ENCODE measurements at places on chromosomes 2 and 18. TPM values are rescaled to one million over a fixed set of nuclear protein-coding genes. Genes with fewer than 3 reads are reported as not detected.

- DNase-seq: no peak
- no peaks in the 10 kb centered on the region for H3K4me1 ChIP-seq
- H3K27me3 ChIP-seq: no peaks in the 10 kb centered on the region
- no peak overlapping the region for H3K4me3 ChIP-seq
- H3K36me3 ChIP-seq: no peaks in the 10 kb centered on the region
Observed at GRCh38 chr2:62102402-62102920, 93.5 kb upstream of the B3GNT2 start.

The SPC25 gene
- 0.62 TPM for total RNA-seq

The PARD3B gene
- 12.7 TPM for total RNA-seq

The ING5 gene
- 40.6 TPM for total RNA-seq

GRCh38 chr2:170660409-170660808, 54.7 kb upstream of the SP5 start:
- no peak overlapping the region for H3K27ac ChIP-seq
- no peaks in the 10 kb centered on the region for H3K4me1 ChIP-seq
- no peak for DNase-seq
- H3K36me3 ChIP-seq: no peaks in the 10 kb centered on the region
- no peaks in the 10 kb centered on the region for H3K27me3 ChIP-seq
- no peak overlapping the region for H3K4me3 ChIP-seq

- H3K27me3 ChIP-seq: peaks cover 3% of the 10 kb centered on the region
- no peak overlapping the region for H3K4me3 ChIP-seq
- DNase-seq: no peak
- no peaks in the 10 kb centered on the region for H3K36me3 ChIP-seq
- H3K4me1 ChIP-seq: peaks cover 4% of the 10 kb centered on the region
Observed at GRCh38 chr2:191051825-191052778, 38.1 kb upstream of the STAT1 start.

The ASB18 gene
- 0.13 TPM for total RNA-seq

The RTP5 gene
- total RNA-seq: not detected

DNA sequence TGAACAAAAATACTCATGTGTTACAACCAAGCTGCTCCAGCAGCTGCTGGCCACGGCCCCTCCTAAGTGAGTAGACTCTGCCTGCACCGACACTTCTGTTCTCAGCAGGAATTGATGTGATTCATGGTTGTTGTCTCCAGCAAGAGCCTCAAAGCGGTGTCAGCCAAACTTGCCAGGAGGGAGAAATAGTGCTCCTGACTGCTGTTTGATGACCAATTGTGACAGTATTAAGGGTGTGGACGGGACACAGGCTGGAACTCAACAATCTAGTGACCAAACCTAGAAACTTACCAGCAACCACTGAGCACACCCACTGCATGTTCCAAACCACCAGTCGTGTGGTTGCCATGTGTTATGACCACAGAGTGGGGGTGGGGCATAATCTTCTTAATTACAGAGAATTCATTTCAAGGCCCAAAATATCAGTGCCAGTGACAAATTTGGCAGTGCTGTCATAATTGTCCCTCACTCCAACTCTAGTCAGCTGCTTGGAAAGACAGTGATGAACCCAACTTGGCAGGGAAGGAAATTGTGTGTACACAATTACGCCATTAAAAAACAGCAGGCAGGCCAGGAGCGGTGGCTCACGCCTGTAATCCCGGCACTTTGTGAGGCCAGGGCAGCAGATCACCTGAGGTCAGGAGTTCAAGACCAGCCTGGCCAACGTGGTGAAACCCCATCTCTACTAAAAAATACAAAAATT, 30.4 kb downstream of the FBLN7 start:
- H3K27me3 ChIP-seq: no peaks in the 10 kb centered on the region
- no peak overlapping the region for H3K4me3 ChIP-seq

- peaks cover 5% of the 10 kb centered on the region for H3K4me1 ChIP-seq
- no peaks in the 10 kb centered on the region for H3K36me3 ChIP-seq
- DNase-seq: no peak
- no peaks in the 10 kb centered on the region for H3K27me3 ChIP-seq
Observed at GRCh38 chr2:16870491-16871076, 204.9 kb upstream of the CYRIA start.

DNA sequence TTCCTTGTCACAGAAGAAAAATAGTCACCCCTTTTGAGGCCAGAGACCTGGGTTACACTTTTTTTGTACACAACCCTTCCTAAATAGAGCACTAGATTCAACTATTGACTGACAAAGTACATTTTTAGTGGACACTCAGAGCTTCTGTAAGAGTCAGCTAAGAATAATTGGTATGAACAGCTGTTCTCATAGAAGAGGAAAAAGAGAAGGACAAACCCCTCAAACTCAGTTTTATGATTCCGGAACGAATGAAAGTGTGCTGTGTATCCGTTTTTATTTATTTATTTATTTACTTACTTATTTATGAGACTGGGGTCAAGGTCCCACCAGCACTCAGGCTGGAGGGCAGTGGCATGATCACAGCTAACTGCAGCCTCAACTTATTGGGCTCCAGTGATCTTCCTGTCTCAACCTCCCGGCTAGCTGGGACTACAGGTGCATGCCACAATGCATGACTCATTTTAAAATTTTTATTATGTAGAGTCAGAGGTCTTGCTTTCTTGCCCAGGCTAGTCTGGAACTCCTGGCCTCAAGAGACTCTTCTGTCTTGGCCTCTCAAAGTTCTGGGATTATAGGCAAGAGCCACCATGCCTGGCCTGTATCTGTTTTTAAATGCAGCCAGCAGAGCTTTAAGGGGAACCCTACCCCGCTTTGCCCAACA, 36.0 kb upstream of the FZD5 start:
- no peak for DNase-seq
- no peak overlapping the region for H3K4me3 ChIP-seq
- H3K27me3 ChIP-seq: no peaks in the 10 kb centered on the region
- H3K36me3 ChIP-seq: no peaks in the 10 kb centered on the region
- no peak overlapping the region for H3K27ac ChIP-seq

The SLC66A2 gene
- total RNA-seq: 53.4 TPM

DNA sequence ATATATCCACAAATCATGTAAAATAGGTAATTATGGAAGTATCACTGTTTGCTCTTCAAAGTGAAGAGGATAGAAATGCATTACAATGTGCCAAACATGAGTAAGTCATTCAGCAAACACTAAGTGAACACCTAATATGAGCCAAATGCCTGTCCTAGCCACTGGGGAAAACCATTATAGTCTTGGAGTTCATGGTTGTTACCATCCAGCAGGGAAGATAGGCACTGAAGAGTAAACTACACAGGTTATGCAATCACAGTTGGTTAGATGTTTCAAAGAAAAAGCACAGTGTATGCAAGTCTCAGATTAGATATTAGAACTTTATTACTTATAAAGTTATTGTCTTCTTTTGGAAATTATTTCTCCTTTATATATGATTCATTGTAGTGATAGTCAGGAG, 3.9 kb upstream of the SERPINB2 start:
- DNase-seq: no peak
- H3K4me1 ChIP-seq: peaks cover 25% of the 10 kb centered on the region
- H3K27me3 ChIP-seq: no peaks in the 10 kb centered on the region
- no peaks in the 10 kb centered on the region for H3K36me3 ChIP-seq

The STAT4 gene
- 0.34 TPM for total RNA-seq

- H3K4me1 ChIP-seq: peaks cover 35% of the 10 kb centered on the region
- no peak for DNase-seq
- peak overlapping the region; percentile 95 for H3K4me3 ChIP-seq
- peak overlapping the region; percentile 91 for H3K27ac ChIP-seq
- peaks cover 4% of the 10 kb centered on the region for H3K36me3 ChIP-seq
Observed at GRCh38 chr2:73069855-73070642, 1.5 kb downstream of the SFXN5 start.

GRCh38 chr2:215697496-215697895, 261.6 kb upstream of the FN1 start:
- no peak overlapping the region for H3K4me3 ChIP-seq
- no peaks in the 10 kb centered on the region for H3K27me3 ChIP-seq
- H3K36me3 ChIP-seq: no peaks in the 10 kb centered on the region
- no peak overlapping the region for H3K27ac ChIP-seq

DNA sequence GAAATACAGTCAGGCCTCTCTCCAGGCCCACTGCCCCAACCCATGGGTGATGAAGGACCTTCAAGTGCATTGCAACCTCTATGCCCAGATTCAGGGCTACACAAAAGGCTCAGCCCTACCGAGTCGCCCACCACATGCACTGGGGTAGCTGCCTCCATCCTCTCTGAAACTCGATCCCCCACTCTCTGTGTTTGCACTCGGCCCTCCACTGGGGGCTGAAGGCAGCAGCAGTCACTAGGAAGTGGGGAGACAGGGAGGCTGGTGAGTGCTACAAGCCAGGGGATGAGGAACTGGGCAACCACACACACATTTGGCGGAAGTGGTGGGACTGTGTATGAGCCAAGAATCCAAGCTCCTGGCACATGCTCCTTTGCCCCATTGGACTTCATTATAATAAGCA, 94.6 kb downstream of the CERS6 start:
- no peak for DNase-seq
- peaks cover 4% of the 10 kb centered on the region for H3K4me1 ChIP-seq
- no peak overlapping the region for H3K4me3 ChIP-seq
- H3K27me3 ChIP-seq: no peaks in the 10 kb centered on the region

The TUBA3E gene
- not detected for total RNA-seq

DNA sequence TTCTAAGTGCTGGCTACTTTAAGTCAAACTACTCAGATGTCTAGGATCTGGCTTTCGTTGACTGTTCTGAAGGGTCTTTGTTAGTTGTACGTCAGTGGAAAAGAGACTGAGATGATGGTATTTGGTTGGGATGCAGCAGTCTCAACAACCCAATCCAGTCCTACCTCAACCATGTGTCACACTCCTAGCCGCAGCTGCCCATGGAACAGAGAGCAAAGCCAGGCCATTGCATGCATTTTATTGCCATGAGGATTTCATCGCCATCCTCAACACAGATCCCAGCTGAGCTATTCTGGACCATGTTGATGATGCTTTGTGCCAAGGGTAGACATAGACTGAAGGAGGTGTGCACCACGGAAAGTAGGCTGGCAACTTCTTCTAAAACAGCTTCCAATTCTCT, 97.3 kb upstream of the STK39 start:
- no peak overlapping the region for H3K27ac ChIP-seq
- no peaks in the 10 kb centered on the region for H3K36me3 ChIP-seq
- H3K27me3 ChIP-seq: no peaks in the 10 kb centered on the region
- H3K4me1 ChIP-seq: no peaks in the 10 kb centered on the region
- H3K4me3 ChIP-seq: no peak overlapping the region
- no peak for DNase-seq

DNA sequence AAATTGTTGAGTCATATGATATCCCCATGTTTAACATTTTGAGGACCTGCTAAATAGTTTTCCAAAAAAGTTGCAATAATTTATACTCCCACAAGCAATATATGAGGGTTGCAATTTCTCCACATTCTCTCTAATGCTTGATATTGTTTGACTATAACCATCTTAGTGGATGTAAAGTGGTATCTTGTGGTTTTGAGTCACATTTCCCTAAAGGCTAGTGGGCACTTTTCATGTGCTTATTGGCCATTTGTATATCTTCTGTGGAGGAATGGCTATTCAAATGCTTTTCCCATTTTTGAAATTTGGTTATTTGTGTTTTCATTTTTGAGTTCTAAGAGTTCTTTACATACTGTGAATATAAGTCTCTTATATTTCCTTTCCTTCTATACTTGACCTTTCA, 82.7 kb downstream of the SCG2 start:
- no peak for DNase-seq
- no peak overlapping the region for H3K4me3 ChIP-seq
- H3K27me3 ChIP-seq: no peaks in the 10 kb centered on the region
- no peaks in the 10 kb centered on the region for H3K4me1 ChIP-seq

The LYPD6 gene
- total RNA-seq: 0.93 TPM

GRCh38 chr2:25505622-25506021, 163.9 kb upstream of the DNMT3A start:
- H3K27me3 ChIP-seq: no peaks in the 10 kb centered on the region
- no peak overlapping the region for H3K4me3 ChIP-seq
- no peak overlapping the region for H3K27ac ChIP-seq
- no peak for DNase-seq
- H3K4me1 ChIP-seq: no peaks in the 10 kb centered on the region

The SLC4A3 gene
- total RNA-seq: 1.8 TPM

The SCYGR7 gene
- not detected for total RNA-seq

GRCh38 chr2:234979204-234980167, 27.7 kb downstream of the SH3BP4 start:
- peak overlapping the region; percentile 76 for H3K27ac ChIP-seq
- no peaks in the 10 kb centered on the region for H3K27me3 ChIP-seq
- H3K36me3 ChIP-seq: no peaks in the 10 kb centered on the region
- peak; percentile 78 for DNase-seq
- H3K4me1 ChIP-seq: peaks cover 52% of the 10 kb centered on the region
- H3K4me3 ChIP-seq: peak overlapping the region; percentile 28

- no peak overlapping the region for H3K4me3 ChIP-seq
- H3K36me3 ChIP-seq: no peaks in the 10 kb centered on the region
- H3K27me3 ChIP-seq: no peaks in the 10 kb centered on the region
- no peak for DNase-seq
Observed at GRCh38 chr18:28407681-28408080, 230.8 kb upstream of the CDH2 start.

DNA sequence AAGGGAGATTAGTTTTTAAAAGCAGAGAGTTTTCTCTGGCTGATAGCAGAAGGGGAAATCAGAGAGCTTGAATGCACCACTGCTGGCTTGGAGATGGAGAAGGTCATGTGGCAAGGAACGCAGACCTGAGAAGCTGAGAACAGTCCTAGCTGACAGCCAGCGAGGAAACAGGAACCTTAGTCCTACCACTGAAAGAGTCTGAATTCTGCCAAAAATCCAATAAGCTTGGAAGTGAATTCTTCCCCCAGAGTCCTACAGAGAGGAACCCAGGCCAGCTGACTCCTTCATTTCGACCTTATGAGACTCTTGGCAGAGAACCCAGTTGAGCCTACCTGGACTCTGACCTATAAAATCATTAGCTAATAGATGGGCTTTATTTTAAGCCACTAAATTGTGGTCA, 371.9 kb upstream of the TNP1 start:
- no peaks in the 10 kb centered on the region for H3K4me1 ChIP-seq
- DNase-seq: no peak
- H3K36me3 ChIP-seq: no peaks in the 10 kb centered on the region
- H3K27me3 ChIP-seq: no peaks in the 10 kb centered on the region
- H3K27ac ChIP-seq: no peak overlapping the region

The CYTIP gene
- total RNA-seq: 9.6 TPM

- H3K36me3 ChIP-seq: no peaks in the 10 kb centered on the region
- H3K27me3 ChIP-seq: peaks cover 100% of the 10 kb centered on the region
- DNase-seq: no peak
- peak overlapping the region; percentile 72 for H3K27ac ChIP-seq
Observed at GRCh38 chr2:176121190-176122051, 1.1 kb upstream of the HOXD9 start.
